ENCODE measurements at places on chromosomes 7 and 10. TPM values are rescaled to one million over a fixed set of nuclear protein-coding genes. Genes with fewer than 3 reads are reported as not detected.

The CLRN3 gene
- not detected for total RNA-seq

The SCIN gene
- not detected for total RNA-seq

The ADAMTS14 gene
- total RNA-seq, result 0.16 TPM

The FAM221A gene
- 7.5 TPM for total RNA-seq

The SHH gene
- total RNA-seq, result not detected

- no peak overlapping the region for H3K4me3 ChIP-seq
- H3K4me1 ChIP-seq, result no peaks in the 10 kb centered on the region
- no peak overlapping the region for H3K27ac ChIP-seq
- H3K36me3 ChIP-seq, result no peaks in the 10 kb centered on the region
These were observed 139.0 kb downstream of the DOCK1 start for GRCh38 chr10:127044186-127044585.

GRCh38 chr7:15972862-15973275 lies 286.4 kb upstream of the MEOX2 start:
- H3K36me3 ChIP-seq, result no peaks in the 10 kb centered on the region
- no peaks in the 10 kb centered on the region for H3K4me1 ChIP-seq
- DNase-seq, result no peak

GRCh38 chr7:50095634-50096033 lies 2.6 kb upstream of the ZPBP start:
- H3K4me3 ChIP-seq, result no peak overlapping the region
- H3K27me3 ChIP-seq, result peaks cover 3% of the 10 kb centered on the region
- H3K4me1 ChIP-seq, result peaks cover 15% of the 10 kb centered on the region
- DNase-seq, result no peak
- H3K36me3 ChIP-seq, result no peaks in the 10 kb centered on the region
- H3K27ac ChIP-seq, result no peak overlapping the region

DNA sequence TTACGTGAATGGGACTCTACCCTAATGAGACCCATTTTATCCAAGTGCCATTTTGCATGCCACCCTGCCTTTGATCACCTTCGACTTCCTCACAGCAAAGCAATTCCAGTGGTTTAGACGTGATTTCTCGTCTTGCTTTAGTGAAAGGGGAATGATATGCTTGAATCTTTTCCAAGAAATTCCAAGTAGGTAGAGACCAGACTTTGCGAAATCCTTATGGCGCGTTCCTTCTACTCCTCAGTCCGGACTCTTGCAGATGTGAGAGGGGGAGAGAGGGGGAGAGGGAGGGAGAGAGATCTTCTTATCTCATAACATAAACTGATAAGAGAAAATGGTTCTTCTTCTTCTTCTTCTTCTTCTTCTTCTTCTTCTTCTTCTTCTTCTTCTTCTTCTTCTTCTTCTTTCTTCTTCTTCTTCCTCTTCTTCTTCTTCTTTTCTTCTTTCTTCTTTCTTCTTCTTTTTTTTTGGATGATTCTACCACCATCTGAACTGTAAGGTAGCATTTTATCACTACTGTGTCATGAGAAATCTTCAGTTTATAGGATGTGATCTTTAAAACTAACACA lies 883 bp downstream of the SPAG6 start:
- DNase-seq, result no peak
- H3K27me3 ChIP-seq, result peaks cover 52% of the 10 kb centered on the region
- H3K4me1 ChIP-seq, result peaks cover 15% of the 10 kb centered on the region
- H3K27ac ChIP-seq, result no peak overlapping the region
- peak overlapping the region; percentile 33 for H3K4me3 ChIP-seq

- DNase-seq, result no peak
- H3K4me3 ChIP-seq, result no peak overlapping the region
These were observed 58.4 kb downstream of the ZNF22 start for GRCh38 chr10:45058992-45059561.

DNA sequence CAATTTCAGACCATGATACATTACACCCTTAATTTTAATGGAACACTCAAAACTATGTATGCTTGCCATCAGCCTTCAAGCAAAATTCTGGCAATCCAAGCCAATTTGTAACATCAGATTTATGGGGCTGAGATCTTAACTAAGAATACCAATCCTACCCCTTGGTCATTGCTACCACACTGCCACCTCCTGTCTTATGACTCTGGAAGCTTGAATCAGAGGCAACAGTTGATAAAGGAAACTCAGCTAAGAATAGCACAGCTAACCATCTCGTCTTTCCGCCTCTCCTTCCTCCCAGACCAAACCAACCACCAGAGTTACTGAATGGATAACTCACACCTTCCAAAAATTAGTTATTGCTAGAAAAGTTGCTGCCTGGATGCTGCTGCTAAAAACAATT lies 7.4 kb downstream of the IGF2BP3 start:
- DNase-seq, result peak; percentile 31
- no peak overlapping the region for H3K27ac ChIP-seq
- H3K27me3 ChIP-seq, result peaks cover 56% of the 10 kb centered on the region
- H3K4me3 ChIP-seq, result no peak overlapping the region
- peaks cover 11% of the 10 kb centered on the region for H3K4me1 ChIP-seq
- no peaks in the 10 kb centered on the region for H3K36me3 ChIP-seq

GRCh38 chr10:95840681-95841080 lies 67.1 kb upstream of the CC2D2B start:
- H3K36me3 ChIP-seq, result no peaks in the 10 kb centered on the region
- peak overlapping the region; percentile 65 for H3K27ac ChIP-seq
- H3K4me3 ChIP-seq, result no peak overlapping the region
- H3K27me3 ChIP-seq, result peaks cover 3% of the 10 kb centered on the region

DNA sequence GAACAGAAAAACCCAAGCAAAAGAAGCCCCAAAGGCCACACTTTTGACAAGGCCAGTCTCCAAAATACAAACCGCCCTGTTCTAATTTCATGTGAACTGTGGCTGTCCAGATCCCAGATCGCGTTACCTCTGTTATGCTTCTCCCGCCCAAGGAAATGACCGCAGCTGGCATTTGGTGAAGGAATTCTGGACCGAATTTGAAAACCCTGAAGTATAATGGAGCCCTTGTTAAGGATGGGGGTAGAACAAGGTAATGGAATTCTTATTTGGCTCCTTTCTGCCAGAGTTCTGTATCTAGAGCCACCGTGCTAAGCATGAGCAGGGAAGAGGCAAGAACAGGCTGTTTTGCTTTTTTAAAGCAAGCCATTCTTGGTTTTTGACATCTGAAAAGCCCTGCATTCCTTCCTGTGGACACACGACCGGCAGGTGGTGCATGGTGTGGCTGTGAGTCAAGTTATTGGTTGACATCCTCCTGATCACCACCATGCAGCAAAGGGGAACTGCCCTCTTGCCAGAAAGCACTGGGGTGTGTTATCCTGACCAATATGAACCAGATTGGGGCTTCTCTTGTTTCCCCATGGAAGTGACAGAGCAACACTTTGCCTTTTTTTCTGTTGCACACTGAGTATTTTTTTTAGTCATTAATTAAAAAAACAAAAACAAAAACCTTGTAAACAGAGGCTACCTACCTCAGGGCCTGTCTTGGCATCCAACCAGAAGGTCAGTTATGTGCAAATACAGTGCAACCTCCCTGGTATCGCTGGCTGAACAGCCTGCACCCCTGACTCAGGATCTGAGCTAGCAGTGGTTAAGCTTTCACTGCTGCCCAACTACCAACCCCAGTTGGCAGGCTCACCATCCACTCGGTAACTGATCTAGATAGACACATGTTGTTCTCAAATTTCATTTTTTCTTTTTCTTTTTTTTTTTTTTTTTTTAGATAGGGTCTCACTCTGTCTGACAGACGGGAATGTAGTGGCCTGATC lies 14.2 kb downstream of the UCMA start:
- peak; percentile 20 for DNase-seq
- H3K27me3 ChIP-seq, result no peaks in the 10 kb centered on the region
- H3K4me3 ChIP-seq, result no peak overlapping the region
- no peak overlapping the region for H3K27ac ChIP-seq
- peaks cover 5% of the 10 kb centered on the region for H3K36me3 ChIP-seq

- no peaks in the 10 kb centered on the region for H3K36me3 ChIP-seq
- no peak overlapping the region for H3K27ac ChIP-seq
- H3K27me3 ChIP-seq, result no peaks in the 10 kb centered on the region
- DNase-seq, result no peak
- no peak overlapping the region for H3K4me3 ChIP-seq
- H3K4me1 ChIP-seq, result no peaks in the 10 kb centered on the region
These were observed 458.1 kb downstream of the HTR7 start for GRCh38 chr10:90399782-90400181.
